ENCODE measurements at places on chromosomes 2 and 18.

- DNase-seq: no peak
Measured at GRCh38 chr2:17536416-17536815, 4.1 kb upstream of the VSNL1 start.

DNA sequence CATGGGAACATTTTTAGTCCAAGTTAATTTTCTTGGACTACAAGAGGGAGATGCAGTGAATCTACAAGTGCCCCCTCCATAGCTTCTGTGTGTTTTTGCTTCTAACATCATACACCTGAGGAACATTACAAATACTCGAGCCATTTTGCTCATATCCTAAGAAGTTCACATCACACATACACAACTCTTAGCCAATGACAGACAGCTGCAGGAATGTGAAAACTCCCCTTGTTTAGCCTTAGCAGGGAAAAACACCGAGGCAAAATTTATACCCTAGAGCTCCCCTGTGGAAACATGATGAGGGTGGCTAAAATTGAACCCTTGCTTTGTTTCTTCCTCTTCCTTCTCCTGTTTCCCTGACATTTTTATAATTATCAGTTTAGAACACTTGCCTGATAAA is 928.3 kb upstream of the NRXN1 start:
- DNase-seq: no peak

DNA sequence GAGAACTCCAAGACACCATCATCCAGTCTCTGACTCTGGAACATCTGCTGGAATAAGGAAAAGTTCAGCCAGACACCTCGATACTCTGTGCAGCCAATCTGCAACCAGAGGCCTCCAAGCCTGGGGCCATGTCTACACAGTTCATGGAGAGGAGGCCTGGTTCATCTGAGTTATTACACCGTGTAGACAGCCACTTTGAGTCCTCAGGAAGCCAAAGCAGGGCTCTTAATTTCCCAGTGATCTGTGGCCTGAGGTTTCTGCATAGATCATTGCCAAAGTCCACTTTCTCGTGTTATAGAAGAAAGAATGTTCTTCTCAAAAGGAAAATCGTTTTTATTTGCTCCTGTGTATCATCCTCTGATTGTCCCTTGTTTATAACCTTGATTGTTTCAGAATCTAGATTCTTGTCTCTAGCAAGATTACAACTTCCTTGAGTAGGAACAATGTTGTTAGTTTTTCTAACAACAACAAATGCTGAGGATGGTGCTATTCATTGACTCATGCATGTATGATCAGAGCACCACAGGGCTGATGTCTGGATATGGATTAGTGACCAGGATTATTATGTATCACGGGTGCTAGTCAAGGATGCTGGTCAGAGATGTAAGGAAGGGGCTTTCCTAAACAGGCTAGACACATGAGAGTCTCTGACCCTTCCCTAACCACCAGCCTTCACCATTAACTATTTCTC is 30.7 kb upstream of the MARCO start:
- DNase-seq: no peak

GRCh38 chr2:226873051-226873620 is 37.3 kb downstream of the RHBDD1 start:
- no peak for DNase-seq

- DNase-seq: peak; percentile 90
Measured at GRCh38 chr2:9108210-9108967, 98.2 kb upstream of the ASAP2 start.

GRCh38 chr2:108586116-108586515 is 51.8 kb downstream of the LIMS1 start:
- DNase-seq: no peak

DNA sequence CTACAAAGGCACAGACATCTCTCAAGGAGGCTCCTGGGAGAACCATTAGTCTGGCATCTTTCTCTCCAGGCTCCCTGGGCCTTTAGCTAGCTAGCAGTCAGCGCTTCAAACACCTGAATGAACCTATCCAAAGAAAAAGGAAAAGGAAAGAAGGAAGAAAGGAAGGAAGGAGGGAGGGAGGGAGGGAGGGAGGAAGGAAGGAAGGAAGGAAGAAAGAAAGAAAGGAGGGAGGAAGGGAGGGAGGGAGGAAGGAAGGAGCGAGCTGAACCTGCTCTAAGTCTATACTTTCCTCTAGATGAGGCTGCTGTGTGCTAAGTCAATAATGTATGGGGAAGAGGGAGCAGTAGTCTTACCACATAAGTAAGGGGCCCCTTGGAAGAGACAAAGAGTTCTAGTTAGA is 5.1 kb upstream of the BCL11A start:
- DNase-seq: no peak

- no peak for DNase-seq
Measured at GRCh38 chr2:42474765-42475454, 18.9 kb downstream of the KCNG3 start.

- no peak for DNase-seq
Measured at GRCh38 chr2:207474863-207475485, 54.8 kb upstream of the CREB1 start.

GRCh38 chr18:55862693-55863390 is 274.9 kb upstream of the TCF4 start:
- DNase-seq: no peak

DNA sequence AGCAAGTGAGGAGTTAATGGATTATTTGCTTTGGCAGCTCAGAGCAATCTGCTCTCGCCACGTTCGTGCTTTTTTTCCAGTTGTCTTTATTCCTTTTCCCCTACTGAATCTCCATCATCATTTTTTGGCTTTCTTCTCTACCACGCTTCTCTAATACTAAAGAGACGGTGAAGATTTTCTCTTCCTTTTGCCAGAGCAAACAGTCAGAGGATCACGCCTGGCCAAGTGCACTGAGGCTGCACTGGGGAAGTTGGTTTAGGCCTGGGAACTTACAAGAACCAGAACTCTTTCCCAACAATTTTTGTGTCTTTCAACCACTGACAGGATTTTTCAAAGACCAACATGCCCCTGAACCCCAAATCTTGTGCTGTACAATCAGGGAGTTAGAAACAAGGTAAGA is 172.3 kb downstream of the PID1 start:
- DNase-seq: no peak

- DNase-seq: no peak
Measured at GRCh38 chr18:54506516-54507261, 84.4 kb upstream of the DYNAP start.

- peak; percentile 61 for DNase-seq
Measured at GRCh38 chr2:8324164-8324856, 357.5 kb upstream of the ID2 start.

GRCh38 chr2:56749152-56749752 is 565.5 kb downstream of the CCDC85A start:
- no peak for DNase-seq

DNA sequence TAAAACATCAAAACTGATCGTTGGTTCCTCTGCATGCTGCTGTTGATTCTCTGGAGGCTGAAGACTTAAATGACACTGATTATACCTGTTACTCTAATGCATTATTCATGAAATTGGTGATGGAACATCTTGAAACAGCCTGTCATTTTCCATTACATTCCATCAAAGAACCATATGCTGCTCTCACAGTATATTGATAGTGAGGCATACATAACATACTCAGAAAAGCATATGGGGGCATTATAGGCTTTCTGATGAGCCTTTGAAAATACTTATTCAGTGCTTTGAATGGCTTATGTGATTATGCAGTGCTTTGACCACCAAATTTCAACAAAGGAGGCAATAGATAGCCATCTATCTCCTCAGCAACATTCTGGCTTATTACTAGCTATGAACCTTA is 392.1 kb downstream of the CDH19 start:
- DNase-seq: no peak

GRCh38 chr2:69545477-69545932 is 98.0 kb downstream of the AAK1 start:
- DNase-seq: no peak

DNA sequence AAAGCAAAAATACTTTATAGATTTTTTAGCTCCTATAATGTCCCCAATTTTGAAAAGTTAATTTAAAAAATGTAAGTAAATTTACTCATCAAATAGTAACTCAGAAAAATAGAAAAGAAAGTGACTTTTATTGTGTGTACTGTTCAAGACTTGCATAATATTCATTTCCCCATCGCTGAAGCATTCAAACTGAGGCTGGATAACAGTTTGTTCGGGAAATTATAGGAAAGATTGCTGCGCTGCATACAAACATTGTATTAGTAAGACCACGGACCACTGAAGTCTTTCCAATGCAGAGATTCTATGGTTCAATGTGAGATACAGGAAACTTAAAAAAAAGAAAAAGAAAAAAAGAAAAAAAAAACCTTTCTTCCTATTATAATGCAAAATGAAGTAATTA is 10.4 kb downstream of the STK17B start:
- no peak for DNase-seq

DNA sequence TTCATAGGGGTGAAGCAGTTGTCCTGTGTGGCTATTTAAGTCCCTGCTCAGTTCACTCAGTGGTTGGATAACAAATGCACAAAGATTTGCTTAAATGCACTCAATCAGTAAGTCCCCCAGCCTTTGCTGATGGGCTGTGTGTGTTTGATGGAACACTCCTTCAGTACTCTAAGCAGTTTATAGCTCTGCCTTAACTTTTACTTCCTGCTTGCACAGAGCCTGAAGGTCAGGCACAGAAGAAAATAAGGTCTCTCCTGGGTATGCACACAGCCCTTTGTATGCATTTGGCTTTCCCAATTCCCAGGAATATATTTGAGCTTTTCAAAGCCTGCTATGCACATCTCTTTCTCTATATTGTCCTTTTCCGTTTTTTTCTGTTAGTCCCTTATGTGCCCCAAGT is 208.7 kb upstream of the STK17B start:
- no peak for DNase-seq

DNA sequence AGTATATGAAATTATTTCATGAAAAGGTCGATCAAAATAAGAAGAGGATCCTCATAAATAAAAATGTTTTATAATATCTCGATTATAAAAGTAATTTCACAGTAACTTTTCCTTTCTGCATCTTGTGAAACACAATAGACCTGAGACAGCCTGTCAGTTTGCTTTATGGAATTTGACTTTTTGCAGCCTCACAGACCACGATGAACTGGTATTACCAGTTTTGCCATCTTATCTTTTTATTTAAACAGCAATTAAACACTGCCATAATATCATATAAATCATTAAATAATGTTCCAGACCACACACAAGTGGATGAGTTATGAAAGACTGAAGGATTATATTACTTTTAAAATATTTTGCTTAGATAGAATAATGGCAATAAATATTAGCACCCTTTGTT is 10.7 kb upstream of the GALNT3 start:
- DNase-seq: no peak

DNA sequence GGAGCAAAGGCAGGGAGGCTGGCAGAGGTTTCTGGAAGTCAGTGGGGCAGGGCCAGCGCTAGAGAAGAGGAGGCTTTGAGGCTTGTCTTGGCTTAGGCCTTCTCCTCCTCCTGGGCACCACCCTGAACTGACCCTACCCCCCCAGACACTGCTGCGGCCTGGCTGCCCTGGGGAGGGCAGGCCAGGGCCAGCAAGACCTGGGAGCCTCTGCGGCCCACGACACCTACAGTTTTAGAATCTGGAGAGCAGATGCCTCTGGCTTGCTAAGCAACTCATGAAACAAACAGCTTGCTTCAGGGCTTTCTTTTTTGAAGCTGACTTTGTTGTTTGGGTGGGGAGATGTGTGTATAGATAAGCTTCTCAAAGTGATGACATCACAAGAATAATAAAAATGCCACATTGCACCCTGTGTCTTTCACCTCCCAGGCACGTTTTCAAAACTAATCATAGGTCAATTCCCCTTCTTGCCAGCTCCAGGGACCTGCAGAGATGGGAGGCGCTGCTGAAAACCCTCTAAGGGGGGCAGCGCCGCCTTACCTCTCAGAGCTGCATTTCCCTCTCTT is 46.2 kb upstream of the SMAD7 start:
- peak; percentile 93 for DNase-seq

- no peak for DNase-seq
Measured at GRCh38 chr2:70400539-70400938, 98.7 kb upstream of the FAM136A start.

DNA sequence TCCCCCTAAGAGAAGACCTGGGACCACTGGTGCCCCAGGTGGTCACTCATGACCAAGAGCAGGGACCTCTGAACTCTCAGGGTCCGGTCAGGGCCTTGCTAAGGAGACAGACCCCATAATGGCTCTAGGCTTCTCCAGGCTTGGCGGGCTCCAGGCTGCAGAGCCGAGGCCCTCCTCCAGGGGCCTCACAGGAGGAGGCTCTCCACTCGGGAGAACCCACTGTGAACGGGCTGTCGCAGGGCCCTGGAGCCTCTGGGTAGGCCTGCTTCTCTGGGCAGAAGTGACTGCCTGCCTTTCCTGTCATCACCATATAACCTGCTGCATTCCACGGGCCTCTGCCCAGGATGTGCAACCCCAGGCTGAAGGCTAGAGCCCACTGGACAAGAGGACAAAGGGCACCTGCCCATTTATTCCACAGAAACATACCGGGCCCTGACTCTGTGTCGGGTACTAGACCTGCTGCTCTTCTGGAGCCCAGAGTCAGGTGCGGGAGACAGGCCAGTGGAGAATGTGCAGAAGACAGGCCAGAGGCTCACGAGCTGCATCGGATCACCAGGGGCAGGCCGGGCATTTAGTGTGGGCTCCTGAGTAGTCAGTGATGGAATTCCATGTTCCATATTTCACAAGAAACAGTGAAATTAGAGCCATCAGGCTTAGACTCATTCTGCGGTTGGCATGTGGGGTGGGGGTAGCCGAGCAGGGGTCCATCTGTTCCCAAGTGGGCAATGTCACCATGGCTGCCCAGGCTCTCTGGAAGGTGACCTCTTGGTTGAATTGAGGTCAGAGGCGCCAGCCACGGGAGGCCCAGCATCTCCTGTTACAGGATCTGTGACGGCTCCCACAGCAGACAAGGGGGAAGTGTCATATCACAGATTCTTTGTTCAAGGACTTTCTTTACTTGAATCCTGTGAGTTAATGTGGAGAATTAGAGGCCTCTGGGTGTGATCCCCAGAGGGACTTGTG is 220.8 kb downstream of the SH3RF3 start:
- DNase-seq: no peak

- DNase-seq: no peak
Measured at GRCh38 chr2:203739351-203739750, 32.9 kb downstream of the CD28 start.

- no peak for DNase-seq
Measured at GRCh38 chr2:158484892-158485556, 28.3 kb downstream of the PKP4 start.

All from islet precursor cell (in vitro differentiated cells).